ENCODE measurements at places on chromosomes 11 and 22. TPM values are rescaled to one million over a fixed set of nuclear protein-coding genes. Genes with fewer than 3 reads are reported as not detected.

GRCh38 chr22:48236261-48236660 lies 1473.8 kb downstream of the TBC1D22A start:
- no peak for DNase-seq

DNA sequence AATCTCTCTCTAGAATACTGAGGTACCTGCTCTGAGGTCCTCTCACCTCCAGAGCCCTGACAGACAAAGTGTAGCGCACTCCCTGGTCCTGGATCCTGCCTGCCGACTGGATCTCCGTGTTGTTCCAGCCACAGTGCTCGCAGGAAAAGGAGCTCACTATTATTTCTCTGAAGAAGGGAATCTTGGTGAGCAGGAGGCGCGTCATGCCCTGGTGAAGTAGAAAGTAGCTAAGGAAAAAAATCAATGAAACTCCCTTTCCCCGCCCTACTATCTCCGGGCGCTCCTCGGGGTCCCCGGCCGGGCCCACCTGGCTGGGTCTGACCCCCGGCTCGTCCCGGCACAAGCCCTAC lies 412 bp downstream of the ZPR1 start:
- no peak for DNase-seq

GRCh38 chr11:104781719-104782376 lies 116.4 kb downstream of the CASP12 start:
- no peak for DNase-seq

- DNase-seq = no peak
Measured at GRCh38 chr11:67584881-67585873, 1.6 kb downstream of the GSTP1 start.

DNA sequence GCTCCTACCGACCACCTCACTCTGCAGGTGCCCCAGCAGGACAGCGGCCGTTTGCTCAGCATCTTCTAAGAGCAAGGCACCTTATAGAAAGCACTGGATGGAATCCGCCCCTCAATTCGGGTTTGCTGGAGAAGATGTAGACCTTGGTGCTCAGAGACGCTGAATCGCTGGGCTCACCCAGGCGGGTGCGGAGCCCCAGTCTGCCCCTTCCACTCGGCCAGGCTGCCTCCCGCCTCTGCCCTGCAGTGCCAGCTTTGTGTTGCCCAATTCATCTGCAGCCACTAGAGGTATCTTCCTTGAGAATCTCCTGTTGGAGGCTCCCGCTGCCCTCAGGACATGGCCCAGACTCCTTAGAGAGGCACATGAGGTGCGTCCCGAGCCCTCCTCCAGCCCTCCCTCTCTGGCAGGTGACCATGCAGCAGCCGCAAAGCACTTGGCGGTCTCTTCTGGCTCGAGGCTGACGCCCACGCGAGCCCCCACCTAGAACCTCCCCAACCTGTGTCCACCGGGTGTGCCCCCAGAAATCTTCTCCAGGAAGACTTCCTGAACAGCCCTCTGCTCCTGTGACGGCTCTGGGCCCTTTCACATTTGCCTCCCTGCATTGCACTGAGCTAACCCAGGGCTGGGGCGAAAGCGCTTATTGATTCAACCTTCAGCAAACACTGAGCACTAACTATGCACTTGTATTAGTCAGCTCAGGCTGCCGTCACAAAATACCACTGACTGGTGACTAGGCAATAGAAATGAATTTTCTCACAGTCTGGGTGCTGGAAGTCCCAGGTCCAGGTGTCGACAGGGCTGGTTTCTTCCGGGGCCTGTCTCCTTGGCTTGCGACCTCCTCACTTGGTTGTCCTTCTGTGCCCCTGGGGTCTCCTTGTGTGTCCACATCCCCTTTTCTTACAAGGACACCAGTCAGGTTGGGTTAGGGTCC lies 117.5 kb downstream of the WNT7B start:
- DNase-seq = no peak

- DNase-seq = no peak
Measured at GRCh38 chr11:81004576-81004975, 1563.7 kb upstream of the TENM4 start.

DNA sequence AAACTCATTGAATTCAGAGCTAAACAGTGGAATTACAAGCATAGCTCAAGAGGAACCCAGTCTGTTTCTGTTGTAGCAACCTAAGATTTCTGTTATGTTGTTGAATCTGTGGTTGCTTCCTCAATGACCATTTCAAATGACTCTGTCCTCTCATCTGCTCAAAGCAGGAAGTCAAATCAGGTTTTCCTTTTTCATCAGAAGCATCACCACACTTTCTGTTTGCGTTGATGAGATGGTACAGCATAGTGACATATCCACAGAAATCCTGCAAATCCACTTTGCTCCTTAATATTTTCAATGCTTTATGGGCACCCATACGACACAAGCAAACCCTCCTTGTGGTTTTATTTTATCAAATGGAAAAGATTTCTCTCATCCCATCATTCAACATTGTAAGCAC lies 12.6 kb upstream of the UCP2 start:
- no peak for DNase-seq

- no peak for DNase-seq
Measured at GRCh38 chr11:16759857-16760508, 21.5 kb downstream of the C11orf58 start.

- no peak for DNase-seq
Measured at GRCh38 chr22:20204311-20204710, 53.5 kb upstream of the CCDC188 start.

DNA sequence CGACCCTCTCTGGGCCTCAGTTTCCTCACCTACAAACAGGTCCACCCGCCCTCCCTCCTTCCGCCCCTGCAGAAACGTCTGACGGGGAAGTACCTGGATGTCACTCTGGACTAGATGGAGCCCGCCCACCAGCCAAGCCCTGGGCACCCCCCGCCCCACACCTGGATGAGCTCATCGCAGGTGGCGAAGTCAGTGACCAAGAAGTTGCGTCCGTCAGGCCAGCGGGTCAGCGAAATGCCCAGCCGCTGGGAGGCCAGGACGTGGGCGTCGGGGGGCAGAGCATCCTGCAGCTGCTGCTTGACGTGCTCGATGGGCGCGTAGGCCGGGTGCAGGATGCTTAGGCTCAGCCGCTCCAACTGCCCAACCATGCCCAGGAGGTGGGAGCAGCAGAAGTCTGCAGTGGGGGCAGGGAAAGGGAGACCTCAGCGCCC lies 897 bp downstream of the PNPLA5 start:
- no peak for DNase-seq

The WT1 gene
- not detected for total RNA-seq

- DNase-seq = no peak
Measured at GRCh38 chr11:118870396-118871343, 13.0 kb upstream of the CXCR5 start.

The SLC22A12 gene
- not detected for total RNA-seq

GRCh38 chr11:59754494-59754858 lies 700 bp upstream of the STX3 start:
- no peak for DNase-seq

The ACTN3 gene
- total RNA-seq = not detected

The DYNC2H1 gene
- 0.91 TPM for total RNA-seq

GRCh38 chr11:33723238-33723881 lies 12.9 kb downstream of the CD59 start:
- no peak for DNase-seq

DNA sequence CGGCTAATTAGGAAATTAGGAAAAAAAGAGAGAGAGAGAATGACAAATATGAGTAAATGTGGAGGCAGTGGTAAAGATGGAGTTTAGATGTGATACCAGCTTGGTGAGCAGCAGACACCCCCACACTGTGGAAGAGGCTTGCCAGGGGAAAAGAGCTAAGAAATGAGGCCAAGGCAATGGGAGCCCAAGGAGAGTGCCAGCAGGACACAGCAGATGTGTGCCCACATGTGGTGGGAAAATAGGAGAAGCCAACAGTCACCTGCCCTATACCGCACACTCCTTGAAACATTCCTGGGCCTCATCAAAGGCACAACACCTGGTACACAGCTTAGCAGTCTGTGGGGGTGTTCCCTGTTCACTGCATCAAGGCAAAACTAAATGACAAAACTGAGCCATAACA lies 104.9 kb downstream of the FAM76B start:
- no peak for DNase-seq

DNA sequence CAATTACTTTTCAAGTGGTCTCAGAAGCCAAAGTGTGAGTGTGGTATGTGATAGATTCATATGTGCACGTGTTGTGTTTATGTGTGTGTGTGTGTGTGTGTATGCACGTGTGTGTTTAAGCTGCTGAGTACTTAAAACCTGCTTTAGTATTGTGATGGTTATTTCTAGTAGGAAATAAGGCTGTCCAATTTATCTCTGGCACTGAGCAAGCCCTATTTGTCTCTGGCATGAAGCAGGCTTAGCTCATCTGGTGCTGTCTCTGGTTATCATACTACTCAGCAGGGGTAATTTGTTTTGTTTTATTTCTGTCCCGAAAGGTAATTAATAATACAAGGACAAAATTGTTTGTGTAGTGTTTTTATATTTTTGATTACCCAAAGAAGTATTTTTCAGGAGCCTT lies 333.7 kb downstream of the FAT3 start:
- no peak for DNase-seq

The UBQLNL gene
- 0.18 TPM for total RNA-seq

The TCN2 gene
- total RNA-seq = 0.23 TPM

GRCh38 chr22:45717789-45718188 lies 46.2 kb downstream of the ATXN10 start:
- DNase-seq = no peak

The PNPLA3 gene
- total RNA-seq = 1.6 TPM

The TBX10 gene
- not detected for total RNA-seq

The CCDC87 gene
- 0.29 TPM for total RNA-seq

GRCh38 chr11:118291477-118292135 lies 12.9 kb upstream of the CD3E start:
- no peak for DNase-seq

The KCNA4 gene
- not detected for total RNA-seq

The PGA5 gene
- not detected for total RNA-seq

- DNase-seq = no peak
Measured at GRCh38 chr11:130020323-130020722, 17.7 kb upstream of the PRDM10 start.

GRCh38 chr11:131710511-131710910 lies 340.1 kb downstream of the NTM start:
- no peak for DNase-seq

The FOLR2 gene
- total RNA-seq = not detected

The SLC43A1 gene
- 30.3 TPM for total RNA-seq

DNA sequence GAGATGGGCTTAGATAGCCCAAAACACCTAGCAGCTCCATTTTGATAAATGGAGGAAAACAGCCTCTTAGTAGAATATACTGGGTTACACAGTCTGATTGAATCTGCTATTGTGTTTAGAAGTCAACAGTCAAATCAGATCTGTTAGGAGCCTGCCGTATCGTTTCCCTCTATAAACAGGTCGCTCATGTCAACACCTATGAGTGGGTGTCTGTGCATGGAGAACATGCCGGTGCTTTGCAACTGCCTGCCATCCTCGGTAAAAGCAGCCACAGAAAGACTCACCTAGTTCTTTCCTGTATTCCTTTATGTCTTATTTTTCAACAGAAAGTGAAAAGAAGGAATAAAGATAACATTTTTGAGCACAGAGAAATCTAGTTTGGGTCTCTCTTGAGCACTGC lies 99.4 kb downstream of the ETS1 start:
- DNase-seq = no peak

The FGF4 gene
- total RNA-seq = not detected

DNA sequence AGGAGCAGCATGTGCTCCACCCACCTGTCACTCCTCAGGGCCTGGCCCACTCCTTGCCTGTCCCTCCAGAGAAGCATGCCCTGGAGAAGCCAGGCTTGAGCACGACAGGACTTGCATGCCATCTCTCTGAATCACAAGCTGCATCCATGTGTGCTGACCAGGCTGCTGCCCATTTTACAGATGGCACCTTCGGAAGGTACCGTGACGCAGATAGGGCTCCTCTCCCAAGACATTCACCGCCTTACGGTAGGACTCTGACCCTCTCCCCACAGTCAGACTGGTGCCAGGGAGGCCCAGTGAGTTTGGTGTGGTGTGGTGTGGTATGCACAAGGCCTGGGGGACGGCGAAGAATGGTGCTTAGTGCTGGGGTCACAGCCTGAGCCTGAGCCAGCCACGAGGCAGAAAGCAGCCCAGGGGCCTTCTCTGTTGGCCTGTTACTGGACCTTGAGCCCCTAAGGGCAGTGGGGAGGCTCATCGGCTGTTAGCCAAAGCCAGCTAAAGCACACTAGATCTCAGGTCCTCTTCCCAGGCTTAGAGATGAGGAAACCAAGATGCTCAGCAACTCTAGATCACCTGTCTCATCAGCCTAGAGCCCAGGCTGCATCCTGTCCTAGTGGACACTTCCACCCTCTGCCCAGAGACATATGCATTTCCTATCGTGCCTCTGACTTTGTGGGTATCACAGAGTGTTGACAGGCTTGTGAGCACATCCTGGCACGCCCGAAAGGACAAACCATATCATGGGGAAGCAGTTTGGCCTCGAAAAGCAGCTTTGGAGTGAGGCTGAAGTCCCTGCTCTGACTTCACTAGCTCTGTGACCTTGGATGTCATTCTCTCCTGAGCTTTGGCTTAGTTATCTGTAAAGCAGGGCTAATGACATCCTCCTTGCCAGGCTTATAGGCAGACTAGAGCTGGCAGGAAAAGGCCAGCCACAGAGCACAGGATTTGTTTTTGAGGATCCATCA lies 17.8 kb downstream of the CYB5R2 start:
- DNase-seq = no peak

Measured in activated T-helper 1 cell treated with anti-CD3 and anti-CD28 coated beads, Interleukin-12 subunit alpha, Interleukin-12 subunit beta, Interleukin-2, Interleukin-4 antibody, amounts not matched to agents 30 ng/mL and 10 ng/mL and 1 ng/mL, durations not matched to agents 14 hours and 24 hours and 36 hours (primary cell).